ENCODE measurements at places on chromosomes 5 and 9. TPM values are rescaled to one million over a fixed set of nuclear protein-coding genes. Genes with fewer than 3 reads are reported as not detected.

SEMA5A gene
- total RNA-seq, result 0.31 TPM

NUTM2G gene
- total RNA-seq, result not detected

IFNB1 gene
- total RNA-seq, result not detected

EFCAB9 gene
- total RNA-seq, result not detected

NME5 gene
- 1.7 TPM for total RNA-seq

FOXD4L6 gene
- total RNA-seq, result not detected

SLC34A1 gene
- not detected for total RNA-seq

HOMER1 gene
- total RNA-seq, result 12.0 TPM

ICE1 gene
- total RNA-seq, result 16.5 TPM

SURF4 gene
- total RNA-seq, result 341 TPM

DAPK1 gene
- total RNA-seq, result 47.8 TPM

PTGDS gene
- total RNA-seq, result 0.38 TPM

MEGF10 gene
- total RNA-seq, result 0.16 TPM

KIAA0825 gene
- 0.97 TPM for total RNA-seq

SPINK1 gene
- not detected for total RNA-seq

GABRA6 gene
- total RNA-seq, result not detected

RELL2 gene
- total RNA-seq, result 5.6 TPM

LCN9 gene
- not detected for total RNA-seq

BTNL8 gene
- not detected for total RNA-seq

ANKRD18B gene
- 0.49 TPM for total RNA-seq

TOR4A gene
- total RNA-seq, result 14.9 TPM

PCDHB11 gene
- total RNA-seq, result 0.16 TPM

TAF11L11 gene
- not detected for total RNA-seq

SLC36A3 gene
- total RNA-seq, result not detected

NTNG2 gene
- total RNA-seq, result under 0.01 TPM

CAMK4 gene
- 0.32 TPM for total RNA-seq

AJM1 gene
- 0.65 TPM for total RNA-seq

MYMK gene
- total RNA-seq, result not detected

All from bladder microvascular endothelial cell (primary cell).